ENCODE measurements at places on chromosomes 1 and 21.

GRCh38 chr1:55212349-55213150 lies 2.6 kb downstream of the USP24 start:
- no peak for DNase-seq

GRCh38 chr21:45114475-45114874 lies 40.1 kb downstream of the ADARB1 start:
- DNase-seq, result no peak

GRCh38 chr1:237267743-237268142 lies 225.8 kb downstream of the RYR2 start:
- DNase-seq, result no peak

DNA sequence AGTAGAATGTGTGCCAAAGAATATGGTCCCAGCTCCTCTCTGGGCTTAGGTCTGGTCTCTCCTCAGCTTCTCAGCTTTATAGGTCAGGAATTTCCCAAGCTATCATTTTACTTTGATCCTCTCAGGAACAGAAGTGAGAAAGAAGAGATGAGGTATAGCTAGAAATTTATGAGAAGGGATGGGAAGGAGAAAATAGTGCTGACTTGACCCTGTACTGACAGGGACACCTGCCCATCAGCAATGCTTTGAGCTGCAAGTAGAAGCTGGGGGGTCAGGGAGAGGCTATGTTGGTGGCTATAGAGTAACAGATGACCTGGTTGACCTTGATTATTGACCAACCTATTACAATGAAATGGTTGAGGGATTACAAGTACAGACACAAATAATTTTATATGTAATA lies 75.0 kb downstream of the XCL2 start:
- DNase-seq, result no peak

DNA sequence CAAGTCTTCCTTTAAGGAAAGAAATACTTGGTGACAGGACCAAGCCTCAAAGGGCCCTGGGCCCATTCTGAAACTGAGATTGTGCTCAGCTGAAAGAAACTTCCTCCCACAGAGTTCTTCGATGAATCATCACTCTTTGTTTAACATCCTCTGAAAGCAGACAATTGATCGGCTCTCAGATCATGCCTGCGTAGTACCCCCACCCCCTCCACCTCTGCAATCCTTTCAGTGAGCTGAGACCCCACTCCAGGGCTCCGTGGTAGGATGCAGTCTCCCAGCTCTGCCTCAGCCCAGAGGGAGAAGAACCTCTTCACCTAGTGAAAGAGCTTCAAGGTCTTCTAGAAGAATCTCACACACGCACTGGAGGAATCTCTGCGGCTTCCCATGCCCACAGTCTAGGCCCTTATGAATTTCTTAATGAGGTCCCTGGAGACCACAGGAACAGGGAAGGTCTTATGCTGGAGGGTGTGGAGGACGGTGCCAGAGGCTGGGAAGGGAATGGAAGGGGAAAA lies 104.9 kb upstream of the SOD1 start:
- no peak for DNase-seq

DNA sequence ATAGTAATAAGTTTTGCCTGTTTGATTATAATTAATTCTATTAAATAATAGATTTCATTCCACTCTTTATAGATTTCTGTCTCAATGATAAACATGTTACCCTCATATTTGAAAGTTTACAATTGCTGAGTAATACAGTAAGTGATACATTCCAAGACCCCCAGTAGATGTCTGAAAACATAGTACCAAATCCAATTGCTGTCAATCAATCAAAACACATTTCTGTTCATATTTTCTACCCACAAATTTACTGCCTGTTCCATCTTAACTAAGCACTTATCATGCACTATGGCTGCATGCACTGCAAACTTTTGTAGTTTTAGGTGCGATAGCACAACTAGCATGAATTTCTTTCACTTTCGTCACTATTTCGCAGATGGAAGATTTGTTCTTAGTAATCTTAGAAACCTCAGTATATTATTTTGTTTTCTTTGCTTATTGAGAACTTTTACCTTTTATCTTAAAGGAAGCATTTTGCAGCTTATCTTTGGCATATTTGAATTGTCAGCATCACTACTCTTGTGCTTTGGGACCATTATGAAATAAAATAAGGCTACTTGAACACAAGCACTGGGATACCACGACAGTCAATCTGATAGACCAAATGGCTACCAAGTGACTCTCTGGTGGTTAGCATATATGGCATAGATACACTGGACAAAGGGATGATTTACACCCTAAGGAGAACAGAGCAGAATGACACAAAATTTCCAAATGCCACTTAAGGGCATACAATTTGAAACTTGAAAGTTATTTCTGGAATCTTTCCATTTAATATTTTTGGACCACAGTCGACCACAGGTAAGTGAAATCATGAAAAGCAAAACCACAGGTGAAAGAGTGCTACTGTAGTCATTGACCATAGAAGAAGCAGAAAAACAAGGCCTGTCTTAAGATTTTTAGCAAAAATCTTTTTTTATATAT lies 67.6 kb downstream of the RGS13 start:
- DNase-seq, result no peak

DNA sequence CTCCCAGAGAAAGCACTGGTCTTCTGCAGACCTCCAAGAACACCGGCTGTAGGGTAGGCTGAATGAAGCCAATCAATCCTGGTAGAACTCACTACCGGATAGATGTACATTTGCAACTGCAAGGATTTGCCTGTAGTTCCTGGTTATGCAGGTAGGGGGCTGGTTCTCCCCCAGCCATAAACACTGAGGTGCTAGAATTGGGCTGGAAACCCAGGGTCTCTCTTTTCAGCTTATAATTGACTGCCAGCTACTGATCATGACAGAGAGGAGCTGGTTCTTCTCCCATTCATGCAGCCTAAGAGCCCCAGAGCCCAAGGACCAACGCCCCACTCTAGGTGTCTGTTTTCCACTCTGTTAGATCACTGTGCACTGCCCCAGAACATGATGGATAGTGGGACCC lies 21.5 kb upstream of the MTARC2 start:
- DNase-seq, result no peak

DNA sequence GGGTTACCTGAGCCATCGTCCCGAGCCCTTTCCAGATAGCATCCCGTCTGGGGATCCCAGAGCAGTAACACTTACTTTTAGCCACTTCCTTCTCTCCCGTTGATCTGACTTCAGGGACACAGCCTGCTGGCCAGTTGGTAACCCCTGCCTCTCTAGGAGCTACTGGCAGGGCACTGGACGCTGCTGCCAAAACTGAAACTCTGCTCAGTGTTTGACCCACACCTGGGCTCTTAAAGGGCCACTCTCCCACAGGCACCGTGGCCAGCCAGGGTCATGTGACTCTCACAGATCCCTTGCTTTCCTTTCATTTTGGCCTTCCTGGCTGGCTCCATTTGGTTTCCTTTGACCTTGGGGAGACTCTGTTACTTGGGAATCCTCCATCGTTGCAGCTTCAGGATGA lies at the start of gene PIGR:
TSS of gene PIGR (minus strand) at position 206 of the 400 bp plus-strand sequence. CDS start 5,935 bp downstream, outside the sequence.
- no peak for DNase-seq

DNA sequence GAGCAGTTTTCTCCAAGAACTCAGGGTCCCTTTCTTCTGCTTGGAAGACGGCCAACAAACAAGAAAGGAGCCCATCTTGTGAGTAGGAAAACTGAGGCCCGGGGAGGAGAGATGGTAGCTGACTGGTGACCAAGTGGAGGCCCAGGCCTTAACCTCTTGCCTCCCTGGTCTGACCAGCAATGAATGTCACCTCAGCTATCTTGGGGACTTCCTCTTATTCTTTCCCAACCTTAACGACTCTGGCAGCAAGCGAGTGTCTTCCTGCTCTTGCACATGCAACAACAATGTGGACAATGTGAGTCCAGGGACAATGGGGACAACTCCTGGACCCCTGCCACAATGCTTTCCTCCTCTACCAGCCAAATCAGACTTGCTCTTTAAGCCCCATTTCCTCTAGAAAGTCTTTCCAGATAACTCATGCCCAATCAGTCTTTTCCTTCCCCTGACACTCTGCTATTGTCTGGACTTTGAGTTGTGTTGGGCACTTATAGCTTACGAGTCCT lies 12.6 kb downstream of the HSPG2 start:
- DNase-seq, result no peak

GRCh38 chr21:20511216-20511880 lies 486.9 kb upstream of the NCAM2 start:
- DNase-seq, result no peak
